ENCODE measurements at places on chromosomes 6 and 20.
A peak's percentile ranks its signal among the peaks of the same experiment; 100 is the strongest.

DNA sequence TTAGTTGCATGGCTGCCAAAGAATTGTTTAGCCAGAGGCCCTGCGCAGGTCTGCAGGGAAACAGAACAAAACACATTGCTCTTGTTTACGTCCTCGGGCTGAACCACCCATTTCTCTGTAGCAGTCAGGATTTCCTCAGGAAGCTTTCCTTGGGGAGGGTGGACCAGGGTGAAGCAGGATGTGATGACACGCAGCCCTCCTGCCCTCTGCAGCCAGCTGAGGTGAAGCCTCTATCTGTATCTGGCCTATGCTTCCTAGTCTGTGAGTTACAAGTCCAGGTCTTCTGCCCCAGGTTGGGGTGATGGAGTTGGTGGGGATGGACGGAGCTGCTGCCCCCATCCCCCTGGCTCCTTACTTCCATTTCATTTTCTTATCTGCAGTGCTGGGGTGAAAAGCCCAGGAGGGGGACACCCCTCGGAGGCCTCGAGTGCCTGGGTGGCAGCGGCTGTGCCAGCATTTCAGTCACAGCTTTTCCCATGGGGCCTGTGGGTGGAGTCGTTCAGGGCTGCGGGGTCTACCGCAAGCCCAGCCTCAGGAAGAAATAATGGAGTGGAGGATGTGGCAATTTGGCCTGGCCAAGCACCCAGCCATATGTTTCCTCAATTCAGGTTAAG lies 24.9 kb downstream of the SASH1 start:
- DNase-seq = peak; percentile 47

- DNase-seq = peak; percentile 87
These were observed 77.2 kb downstream of the BACH2 start for GRCh38 chr6:90219209-90219985.

DNA sequence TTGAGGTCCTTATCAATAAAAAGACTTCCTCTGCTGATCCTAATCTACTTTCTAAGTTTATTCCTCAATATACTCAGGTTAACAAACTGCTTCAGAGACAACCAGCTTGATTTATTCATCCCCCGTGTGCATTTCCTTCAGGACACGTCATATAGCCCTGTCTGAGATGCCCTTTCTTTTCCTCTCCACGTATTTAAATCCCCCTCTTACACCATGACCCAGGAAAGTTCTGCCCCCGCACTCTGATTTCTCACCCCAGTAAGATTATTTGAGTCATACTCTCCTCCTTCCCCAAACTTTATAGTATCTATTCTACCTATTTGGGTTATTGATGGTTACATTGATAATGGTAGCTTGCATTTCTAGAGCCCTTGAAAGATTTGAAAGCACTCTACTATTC lies 9.8 kb upstream of the CGA start:
- DNase-seq = peak; percentile 2

- DNase-seq = no peak
These were observed 110.1 kb downstream of the SNX5 start for GRCh38 chr20:17858450-17859001.

DNA sequence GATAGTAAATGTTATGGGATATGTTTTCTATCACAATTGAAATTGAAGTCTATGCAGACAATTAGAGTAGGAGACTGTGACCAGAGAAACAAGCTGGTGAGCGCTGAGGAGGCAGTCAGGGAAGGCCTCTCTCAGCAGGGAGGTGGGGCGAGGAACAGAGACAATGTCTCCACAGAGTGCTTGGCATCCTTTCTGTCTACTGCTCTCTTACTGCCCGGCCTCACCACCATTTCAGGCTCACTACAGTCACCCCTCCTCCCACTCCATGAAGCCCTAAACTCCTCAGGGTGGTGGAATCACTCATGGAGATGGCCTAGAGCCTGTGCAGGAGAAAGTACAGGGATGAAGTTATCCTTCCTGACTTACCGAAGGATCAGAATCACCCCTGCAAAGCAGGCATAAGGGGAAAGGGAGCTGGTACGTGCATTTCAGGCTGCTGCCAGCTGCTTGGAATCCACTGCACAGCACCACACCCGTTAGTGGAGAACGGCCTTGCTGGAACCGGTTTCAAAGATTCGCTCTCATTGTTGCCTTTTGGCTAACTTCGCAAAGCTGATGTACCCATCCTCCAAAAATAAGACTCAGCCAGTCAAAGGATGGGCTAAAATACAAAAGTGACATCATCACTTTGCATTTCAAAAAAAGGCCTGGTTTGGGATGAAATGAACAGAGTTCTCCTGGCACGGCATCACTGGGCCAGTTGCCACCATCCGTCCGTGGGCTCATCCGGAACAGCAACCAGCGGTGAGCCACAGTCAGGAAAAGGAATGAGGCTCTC lies 67.3 kb downstream of the SLC22A23 start:
- DNase-seq = peak; percentile 72

- peak; percentile 29 for DNase-seq
These were observed 356.4 kb downstream of the CDH4 start for GRCh38 chr20:61608275-61609085.

- no peak for DNase-seq
These were observed 113.2 kb upstream of the KCNG1 start for GRCh38 chr20:51135926-51136715.

GRCh38 chr6:70985156-70985555 lies 28.3 kb upstream of the B3GAT2 start:
- no peak for DNase-seq

DNA sequence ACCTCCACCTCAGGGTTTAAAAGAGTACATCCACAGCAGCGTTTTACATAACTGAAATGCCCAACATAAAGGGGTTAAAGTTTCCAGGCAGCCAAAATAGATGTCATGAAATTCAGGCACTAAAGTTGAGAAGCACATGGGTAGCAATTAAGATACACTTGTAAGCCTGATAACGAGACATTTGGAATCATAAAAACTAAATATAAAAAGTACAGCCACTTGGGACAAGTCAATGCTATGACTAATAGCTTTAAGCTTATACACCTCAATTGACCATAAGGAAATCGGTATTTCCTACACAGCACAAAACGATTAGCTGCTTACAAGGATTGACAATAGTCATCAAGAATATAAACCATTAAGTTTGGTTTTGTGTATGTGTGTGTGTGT lies 11.8 kb downstream of the LOC128125822 start:
- DNase-seq = no peak

DNA sequence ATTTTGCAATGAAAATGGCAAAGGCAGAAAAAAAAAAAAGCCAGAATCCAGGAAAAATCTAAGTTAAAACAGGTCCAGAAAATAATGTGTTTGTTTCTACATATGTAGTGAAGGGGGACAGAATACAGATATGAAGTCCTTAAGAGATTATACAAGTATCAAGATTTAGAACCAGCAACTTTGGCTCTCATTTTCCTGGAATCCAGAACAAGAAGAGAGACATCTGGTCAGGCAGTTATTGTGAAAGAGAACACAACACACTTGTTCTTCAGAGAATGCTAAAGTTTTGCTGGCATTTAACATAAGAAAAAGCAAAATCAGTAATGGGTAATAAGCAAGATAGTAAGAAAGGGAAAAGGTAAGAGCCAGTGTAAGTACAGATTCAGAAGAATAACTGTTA lies 21.1 kb downstream of the BAG2 start:
- no peak for DNase-seq

DNA sequence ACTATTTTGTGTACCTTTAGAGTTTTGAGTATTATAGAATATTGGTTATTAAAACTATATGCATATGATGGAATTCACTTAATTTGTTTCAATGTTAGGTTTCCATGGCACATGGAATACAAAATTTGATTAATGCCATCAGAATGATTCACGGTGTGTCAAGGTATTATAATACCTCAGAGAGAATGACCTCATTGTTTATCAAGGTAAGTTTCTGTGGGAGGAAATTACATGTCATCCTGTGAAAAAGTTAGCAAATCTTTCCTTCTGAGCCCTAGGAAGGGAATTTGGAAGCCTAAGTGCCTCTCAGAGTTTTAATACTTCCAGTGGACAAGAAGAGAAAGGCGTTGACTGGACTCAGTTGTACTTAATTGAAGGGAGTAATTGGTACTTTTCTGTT lies 40.8 kb downstream of the DNAH8 start:
- DNase-seq = no peak

DNA sequence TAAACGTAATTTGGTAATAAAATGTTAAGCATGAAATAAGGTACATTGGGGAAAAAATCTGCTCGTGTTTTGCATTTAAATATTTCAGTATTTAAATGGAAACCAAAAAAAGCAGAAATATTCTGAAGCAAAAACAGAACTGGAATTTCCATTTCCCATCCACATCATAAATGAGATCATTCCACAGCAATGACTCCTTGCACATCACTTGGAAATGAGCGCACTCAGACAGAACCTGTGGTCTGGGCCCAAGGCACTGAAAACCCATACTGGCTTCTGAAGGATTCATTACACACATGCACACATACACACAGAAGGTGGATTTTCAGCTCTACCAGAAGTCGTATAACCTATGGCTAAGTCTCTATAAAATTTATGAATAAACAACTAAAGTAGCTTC lies 174.8 kb downstream of the IBTK start:
- DNase-seq = peak; percentile 87

DNA sequence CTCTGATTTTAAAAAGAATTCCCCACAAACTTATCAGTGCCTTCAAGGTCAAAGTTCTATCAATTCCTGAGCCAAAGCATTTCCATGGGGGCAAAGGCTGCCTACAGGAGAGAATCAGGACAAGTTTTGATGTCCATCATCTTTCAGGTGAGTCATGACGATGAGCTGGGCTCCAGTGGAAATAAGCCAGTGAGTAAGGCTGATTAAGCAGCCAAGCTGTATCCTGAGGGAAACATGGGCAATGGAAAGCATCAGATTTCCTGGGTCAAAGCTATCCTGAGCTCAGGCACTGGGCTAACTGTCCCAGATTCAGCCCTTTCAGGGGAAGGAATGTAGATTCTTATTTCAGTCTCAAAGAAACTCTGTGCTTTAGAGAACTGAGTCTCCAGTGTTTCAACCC lies 377.4 kb downstream of the CD109 start:
- peak; percentile 71 for DNase-seq

DNA sequence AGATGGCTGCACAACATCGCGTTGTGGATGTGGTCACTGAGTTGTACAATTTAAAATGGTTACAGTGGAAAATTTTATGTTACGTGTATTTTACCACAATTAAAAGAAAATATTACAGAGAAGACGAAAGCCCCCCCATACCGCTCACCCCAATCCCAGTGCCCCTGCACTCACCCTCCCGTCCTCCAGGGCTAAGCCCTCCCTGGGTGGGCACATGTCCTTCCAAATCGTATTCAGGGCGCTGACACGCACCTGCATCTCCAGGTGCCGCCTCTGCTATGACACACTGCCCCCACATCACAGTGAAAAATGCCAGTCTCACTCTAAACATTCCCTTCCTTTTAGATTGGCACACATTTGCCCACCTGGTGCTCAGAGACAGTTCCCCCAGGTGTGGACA lies 49.4 kb downstream of the PSMG4 start:
- DNase-seq = no peak

GRCh38 chr6:79842376-79843040 lies 104.8 kb downstream of the ELOVL4 start:
- no peak for DNase-seq

GRCh38 chr6:36550473-36551000 lies 3.3 kb upstream of the STK38 start:
- no peak for DNase-seq

- peak; percentile 44 for DNase-seq
These were observed 76.2 kb upstream of the FOXP4 start for GRCh38 chr6:41470029-41470330.

DNA sequence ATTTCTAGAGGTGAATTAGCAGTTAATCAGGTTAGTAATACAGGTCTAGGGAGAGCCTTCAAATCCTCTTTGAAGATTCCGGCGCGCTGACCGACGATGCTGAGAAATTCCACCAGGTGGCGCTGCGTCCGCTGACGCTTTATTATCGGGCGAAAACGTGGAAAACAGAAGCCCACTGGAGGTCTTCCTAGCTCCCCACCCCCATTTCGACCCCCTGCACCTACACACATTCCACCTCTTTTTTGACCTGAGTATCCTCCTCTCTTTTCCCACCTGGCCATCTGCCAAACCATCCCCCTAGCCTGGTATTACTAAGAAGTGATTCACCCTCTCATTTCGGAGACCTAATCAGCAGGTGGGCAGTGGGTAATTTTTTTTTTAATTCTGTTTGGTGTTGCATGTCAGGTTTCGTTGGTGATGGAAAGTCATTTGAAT lies 65.4 kb upstream of the RIN2 start:
- DNase-seq = peak; percentile 32

GRCh38 chr6:142323377-142323776 lies 21.6 kb downstream of the ADGRG6 start:
- peak; percentile 21 for DNase-seq

- no peak for DNase-seq
These were observed 10.0 kb downstream of the HSPA1B start for GRCh38 chr6:31837369-31838113.

Data from fibroblast of skin of right quadriceps (primary cell).